ENCODE measurements at places on chromosomes 1 and 21.

DNA sequence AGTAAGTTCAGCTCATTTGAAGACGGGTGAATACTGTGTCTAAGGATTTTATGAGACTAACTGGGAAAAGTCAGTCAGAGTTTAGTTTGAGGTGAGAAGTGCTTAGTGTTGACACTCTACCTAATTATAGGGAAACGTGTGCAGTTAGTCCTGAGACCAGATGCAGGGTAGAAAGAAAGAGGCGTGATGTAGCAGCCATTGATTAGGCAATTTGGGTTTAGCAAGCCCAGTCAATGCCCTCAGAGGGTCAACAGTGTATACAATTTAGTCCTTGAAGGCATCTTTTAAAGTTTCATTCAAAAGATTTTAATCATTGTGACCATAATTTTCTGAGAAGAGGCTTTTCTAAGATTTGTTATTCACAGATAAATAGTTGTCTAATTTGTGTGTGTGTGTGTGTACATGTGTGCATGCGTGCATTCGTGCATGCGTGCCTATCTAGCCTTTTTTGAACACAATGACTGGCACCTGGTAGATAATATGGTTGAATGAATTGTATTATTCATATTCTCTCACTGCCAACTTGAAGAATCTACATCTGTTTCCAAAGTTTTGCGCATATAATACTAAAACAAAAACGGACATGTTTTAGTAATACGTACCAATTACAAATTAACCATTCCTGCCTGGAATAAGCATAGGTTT is 332.9 kb downstream of the SRGAP2C start:
- DNase-seq: no peak

GRCh38 chr21:26307640-26308039 is 137.1 kb upstream of the APP start:
- no peak for DNase-seq

DNA sequence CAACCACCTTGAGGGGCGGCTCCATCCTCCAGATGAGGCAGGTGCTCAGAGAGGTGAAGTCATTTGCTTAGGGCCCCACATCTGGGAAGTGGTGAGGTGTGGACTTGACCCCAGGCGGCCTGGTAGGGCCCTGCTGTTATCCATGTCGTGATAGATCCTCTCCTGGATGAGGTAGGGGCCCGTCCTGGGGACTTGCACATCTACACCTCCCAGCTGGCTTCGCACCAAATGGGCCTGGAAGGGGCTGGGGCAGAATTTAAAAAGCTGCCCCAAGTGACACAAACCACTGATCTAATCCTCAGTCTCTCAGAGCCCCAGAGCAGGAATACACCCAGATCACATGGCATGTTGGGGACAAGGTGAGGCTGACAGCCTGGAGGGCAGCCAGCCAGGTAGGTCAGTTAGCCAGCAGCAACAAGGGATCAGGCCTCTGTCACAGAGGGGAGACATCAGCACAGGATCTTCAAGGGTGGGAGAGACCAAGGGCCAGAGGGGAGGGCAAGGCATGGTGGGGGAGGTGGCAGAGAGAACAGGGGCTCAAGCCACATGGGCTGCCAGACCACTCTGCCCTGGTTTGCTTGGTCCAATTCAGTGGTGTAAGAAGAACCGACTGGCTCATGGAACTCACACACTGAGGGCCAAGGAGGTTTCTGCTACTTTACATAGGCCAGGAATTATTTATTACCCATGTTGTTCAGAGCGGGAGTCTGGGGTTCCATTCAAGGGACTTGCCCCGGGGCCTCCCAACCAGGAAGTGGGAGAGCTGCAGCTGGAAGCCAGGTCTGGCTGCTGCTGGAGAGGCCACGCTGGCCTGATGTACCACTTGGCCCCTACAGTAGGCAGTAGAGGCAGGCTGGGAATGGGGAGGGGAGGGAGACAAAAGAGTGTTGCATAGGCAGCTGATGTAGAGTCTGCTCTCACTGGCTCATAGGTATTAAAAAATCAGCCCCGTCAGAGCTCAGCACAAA is 12.1 kb downstream of the LRP8 start:
- DNase-seq: no peak

DNA sequence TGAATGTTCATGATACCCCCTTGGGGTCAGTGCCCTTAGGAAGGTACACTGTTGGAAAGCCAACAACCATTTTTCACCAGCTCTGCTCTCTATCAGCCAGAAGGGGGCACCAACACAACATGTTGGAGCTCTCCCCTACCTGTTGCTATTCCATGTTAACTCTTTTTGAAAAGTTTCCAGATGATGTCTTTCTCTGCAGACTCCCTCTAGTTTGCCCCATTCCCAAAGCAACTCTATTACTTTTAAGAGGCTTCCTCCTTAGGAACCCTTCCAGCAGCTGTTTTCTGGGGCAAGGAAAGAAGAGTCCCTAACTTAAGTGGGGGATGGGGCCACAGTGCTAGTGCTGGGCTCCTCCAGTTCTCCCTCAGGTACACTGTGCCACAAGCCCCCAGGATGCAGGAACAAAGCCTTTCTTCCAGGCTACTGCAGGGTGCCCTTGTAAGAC is 22.9 kb upstream of the NDC1 start:
- DNase-seq: peak; percentile 61

DNA sequence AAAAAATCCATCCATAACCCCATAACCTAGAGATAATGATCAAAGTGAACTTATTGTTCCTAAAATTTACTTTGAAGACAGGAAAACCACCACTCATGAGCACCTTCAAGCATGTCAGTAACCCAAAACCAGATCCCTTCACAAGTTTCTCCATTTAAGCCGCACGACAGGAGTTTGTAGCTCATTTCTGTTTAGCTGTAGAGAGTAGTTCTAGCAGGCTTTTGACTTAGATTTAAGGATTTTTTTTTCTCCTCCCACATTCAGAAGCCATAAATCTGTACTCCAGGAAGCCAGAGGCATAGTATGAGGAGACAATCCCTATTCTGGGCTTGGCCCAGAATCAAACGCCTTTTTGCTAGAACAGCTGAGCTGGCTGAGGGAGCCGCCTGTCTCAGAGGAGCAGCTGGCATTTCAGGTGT is 25.6 kb downstream of the TOMM20 start:
- no peak for DNase-seq

DNA sequence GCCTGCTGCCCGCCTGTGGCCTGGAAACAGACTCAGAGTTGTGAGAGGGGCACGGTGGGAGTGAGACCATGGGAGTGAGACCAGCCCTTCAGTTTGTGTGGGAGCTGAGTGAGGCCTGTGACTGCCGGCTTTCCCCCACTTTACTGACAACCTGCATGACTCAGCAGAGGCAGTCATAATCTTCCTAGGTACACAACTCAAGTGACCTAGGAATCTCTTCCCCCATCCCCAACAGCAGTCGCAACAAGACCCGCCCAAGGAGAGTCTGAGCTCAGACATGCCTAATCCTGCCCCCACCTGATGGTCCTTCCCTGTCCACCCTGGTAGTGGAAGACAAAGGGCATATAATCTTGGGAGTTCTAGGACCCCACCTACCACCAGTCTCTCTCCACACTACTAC is 44.2 kb downstream of the KLHL20 start:
- no peak for DNase-seq

GRCh38 chr1:246815693-246816270 is 91.6 kb downstream of the SCCPDH start:
- no peak for DNase-seq

GRCh38 chr21:42341776-42342542 is 8.8 kb downstream of the TFF2 start:
- no peak for DNase-seq

- no peak for DNase-seq
Observed at GRCh38 chr1:180185281-180185680, 30.6 kb downstream of the QSOX1 start.

DNA sequence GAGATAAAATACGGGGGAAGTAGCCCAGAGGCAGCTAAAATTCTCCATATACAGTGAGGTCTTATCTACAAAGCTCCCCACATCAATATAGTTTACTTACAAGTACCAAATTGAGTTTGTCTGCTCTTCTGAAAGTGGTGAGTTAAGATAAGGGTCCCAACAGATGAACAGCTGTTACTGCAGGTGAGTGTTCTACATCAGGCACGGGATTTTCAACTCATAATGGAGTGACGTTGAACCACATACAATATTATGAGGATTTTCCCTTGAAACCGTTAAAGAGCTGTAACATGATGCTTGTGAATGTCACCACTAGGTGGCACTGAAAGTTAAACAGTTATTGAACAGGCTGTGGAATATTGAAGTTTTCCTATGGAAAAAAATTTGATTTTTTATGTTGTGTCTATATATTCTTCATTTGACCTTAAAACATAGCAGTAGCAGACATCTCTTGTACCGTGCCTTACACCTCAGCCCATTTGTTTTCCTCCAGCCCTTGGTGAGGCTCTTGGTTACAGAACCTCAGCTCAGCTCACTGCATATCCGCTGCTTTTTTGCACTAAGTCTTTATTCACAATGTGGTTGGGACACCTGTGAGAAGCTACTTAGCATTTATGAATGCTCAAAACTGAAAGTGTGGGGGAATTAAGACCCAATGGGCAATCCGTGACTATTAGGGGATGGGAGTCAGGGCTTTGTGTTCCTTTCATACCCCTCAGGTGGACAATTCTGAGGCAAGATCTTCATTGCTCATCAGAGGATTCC is 23.2 kb downstream of the CD1D start:
- peak; percentile 52 for DNase-seq

DNA sequence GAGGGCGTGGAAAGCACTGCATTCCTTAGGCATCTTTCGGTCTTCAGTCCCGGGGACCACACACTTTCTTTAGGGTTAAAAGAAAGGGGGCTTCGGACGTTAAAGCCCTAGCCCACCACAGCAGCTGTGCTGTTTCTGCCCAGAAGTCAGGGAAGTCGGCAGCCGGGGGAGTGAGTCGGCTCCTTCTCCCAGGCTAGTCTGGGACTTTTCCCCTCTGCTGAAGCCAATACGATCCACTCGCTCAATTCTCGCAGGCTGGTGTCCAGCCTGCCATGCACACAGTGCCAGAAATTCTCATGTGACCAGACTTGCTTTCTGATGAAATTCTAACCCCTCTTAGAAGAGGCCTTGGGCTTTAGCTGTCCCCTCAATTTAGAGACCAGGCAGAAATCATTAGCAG is 67.7 kb downstream of the BCAR3 start:
- DNase-seq: no peak

DNA sequence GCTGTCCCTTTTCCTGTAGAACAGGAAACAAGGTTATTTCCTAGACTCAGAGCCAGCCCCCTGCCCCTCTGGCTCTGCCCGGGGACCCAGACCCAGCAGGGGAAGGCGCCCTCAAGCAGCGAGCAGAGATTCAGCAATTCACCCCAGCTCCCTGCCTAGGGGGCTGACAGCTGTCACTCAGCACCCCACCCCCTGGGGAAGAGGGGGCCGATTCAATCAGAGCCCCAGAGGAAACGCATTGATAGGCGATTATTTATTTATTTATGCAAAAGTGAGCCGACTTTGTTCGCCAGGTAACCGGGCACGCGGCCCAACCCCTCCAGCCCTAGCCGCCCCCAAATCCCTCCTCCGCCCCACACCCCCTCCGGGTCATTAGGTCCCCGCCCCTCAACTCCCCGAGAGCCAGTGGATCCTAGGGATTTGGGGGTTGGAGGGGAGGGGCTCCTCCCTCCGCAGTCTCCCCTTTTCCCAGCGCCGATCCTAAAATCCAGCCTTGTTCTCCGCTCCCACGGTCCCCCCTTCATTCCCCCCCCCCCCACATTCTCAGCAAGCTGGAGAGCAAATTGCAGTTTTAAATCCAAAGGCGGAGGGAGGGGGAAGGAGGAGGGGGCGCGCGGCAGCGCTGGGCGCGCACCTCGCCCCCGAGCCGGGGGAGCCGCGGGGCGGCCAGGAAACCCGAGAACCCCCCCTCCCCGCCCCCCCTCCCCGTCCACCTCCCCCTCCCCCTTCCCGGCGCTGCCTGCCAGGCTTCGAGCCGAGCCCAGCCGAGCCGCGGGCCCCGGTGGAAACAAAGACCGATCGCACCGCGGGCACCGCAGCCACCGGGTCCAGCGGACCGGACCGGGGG is 1.3 kb downstream of the AHDC1 start:
- DNase-seq: no peak

- DNase-seq: no peak
Observed at GRCh38 chr1:93955765-93956164, 46.5 kb upstream of the GCLM start.

GRCh38 chr1:31665234-31665878 is 20.7 kb upstream of the PEF1 start:
- DNase-seq: no peak

DNA sequence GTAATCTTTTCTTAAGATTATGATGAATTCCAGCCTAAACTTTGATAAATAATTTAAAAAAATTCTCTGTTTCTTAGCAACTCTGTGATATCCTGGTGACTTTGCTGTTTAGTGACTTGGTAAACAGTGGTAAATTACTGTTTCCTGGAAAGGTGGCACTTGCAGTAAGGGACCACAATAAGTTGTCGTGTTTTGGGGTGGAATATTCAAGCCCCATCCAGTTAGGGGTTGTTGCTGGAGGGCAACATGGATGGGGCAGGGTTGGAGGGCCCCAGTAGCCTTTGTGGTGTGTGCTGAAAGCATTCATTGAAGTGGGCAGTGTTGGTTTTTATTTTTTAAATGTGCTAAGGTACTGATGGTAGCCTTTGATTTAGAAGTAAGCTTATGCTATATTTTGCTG is 30.3 kb downstream of the PRDM2 start:
- no peak for DNase-seq

DNA sequence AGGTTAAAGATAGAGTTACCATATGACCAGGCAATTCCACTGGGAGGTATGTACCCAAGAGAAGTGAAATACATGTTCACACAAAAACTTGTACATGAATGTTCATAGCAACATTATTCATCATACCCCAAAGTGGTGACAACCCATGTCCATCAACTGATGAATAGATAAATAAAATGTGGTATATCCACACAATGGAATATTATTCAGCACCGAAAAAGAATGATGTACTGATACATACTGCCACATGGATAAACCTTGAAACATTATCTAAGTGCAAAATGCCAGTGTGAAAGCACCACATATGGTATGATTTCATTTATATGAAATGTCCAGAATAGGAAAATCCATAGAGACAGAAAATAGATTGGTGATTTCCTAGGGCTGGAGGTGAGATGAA is 53.4 kb upstream of the PAXBP1 start:
- no peak for DNase-seq

DNA sequence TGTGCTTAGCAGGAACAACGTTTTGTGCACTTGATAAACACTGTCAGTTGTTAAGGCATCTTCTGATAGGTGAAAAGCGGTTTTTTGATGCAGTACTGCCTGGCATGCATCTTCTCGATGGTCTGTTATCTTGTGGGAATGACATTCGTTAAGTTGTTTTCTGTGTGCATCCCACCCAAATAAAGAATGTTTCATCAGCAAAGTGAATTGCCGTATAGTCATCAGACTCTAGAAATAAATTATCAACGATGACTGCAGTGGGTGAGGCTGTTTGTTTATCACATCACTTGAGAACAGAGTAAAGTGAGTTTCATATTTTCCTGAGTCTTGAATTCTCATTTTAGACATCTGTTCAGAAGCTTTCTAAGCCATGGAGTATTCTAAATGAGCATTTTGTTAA is 34.1 kb downstream of the NFIA start:
- DNase-seq: no peak

GRCh38 chr21:42586406-42586805 is 67.0 kb upstream of the PDE9A start:
- DNase-seq: no peak
